ENCODE measurements at places on chromosomes 12 and 14. TPM values are rescaled to one million over a fixed set of nuclear protein-coding genes. Genes with fewer than 3 reads are reported as not detected.

BCAT1 gene
- total RNA-seq, result 29.6 TPM

CBLN3 gene
- 1.3 TPM for total RNA-seq

DNA sequence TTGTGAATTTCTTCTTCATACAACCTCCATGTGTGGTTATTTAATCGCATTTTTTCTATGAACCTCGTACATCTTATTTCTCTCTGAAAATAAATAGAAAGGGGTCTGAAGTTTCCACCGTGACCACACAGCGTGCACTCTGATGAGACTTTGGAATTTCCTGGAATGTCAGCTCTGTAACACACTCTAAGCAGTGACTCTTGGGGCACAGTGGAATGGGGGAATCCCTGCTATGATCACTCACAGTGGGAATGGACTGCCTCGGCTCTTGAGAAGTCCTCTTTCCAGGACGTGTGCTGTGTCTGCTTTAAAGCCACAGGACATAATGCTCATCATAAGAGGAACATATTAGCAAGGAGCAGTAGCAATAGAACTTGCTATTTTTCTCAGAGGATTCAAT, 416.2 kb downstream of the EGLN3 start:
- no peak for DNase-seq

DNA sequence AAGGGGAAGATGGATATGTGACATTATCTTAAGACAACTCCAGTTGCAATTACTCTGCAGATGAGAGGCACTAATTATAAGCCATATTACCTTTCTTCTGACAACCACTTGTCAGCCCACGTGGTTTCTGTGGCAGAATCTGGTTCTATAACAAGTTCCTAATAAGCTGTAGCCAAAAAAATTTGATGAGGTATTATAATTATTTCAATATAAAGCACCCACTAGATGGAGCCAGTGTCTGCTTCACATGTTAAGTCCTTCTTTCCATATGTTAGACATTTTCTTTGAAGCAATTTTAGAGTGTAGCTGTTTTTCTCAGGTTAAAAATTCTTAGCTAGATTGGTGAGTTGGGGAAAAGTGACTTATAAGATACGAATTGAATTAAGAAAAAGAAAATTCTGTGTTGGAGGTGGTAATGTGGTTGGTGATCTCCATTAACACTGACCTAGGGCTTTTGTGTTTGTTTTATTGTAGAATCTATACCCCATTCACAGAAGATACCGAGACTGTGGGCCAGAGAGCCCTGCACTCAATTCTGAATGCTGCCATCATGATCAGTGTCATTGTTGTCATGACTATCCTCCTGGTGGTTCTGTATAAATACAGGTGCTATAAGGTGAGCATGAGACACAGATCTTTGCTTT, 36.9 kb downstream of the PSEN1 start:
- DNase-seq, result peak; percentile 71

DNA sequence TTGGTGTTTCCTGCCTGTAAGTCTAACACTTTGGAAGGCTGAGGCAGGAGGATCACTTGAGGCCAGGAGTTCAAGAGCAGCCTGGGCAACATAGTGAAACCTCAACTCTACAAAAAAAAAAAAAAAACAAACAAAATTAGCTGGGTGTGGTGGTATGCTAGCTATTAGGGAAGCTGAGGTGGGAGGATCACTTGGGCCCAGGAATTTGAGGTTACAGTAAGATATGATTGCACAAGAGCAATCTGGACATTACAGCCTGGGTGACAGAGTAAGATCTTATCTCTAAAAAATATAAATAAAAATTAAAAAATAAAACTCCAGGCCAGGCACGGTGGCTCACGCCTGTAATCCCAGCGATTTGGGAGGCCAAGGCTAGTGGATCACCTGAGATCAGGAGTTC, 39.8 kb upstream of the CMKLR1 start:
- DNase-seq, result no peak

DNA sequence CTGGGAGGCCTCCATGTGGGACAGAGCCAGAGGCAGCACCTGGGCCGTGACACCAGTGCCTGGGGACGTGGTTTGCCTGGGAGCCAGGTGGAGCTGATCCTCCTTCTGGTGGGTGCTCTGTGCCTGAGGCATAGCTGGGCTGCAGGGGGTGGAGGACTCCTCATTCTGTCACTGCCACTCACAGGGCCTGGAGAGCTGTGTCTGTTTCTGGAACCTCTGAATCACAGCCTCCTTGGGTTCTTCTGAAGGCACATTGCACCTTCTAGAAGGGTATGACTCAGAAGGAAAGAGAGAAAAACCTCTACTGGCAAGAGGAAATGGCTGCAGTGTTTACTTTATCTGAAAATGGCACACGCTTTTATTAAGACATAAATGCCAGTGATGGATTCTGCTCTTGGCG, 659.8 kb downstream of the VRK1 start:
- DNase-seq, result no peak

- peak; percentile 84 for DNase-seq
Observed at GRCh38 chr14:64337888-64338615, 43.9 kb upstream of the ESR2 start.

- peak; percentile 17 for DNase-seq
Observed at GRCh38 chr12:94172973-94173372, 24.6 kb downstream of the PLXNC1 start.

- DNase-seq, result no peak
Observed at GRCh38 chr12:79512068-79512467, 178.7 kb downstream of the PAWR start.

DNA sequence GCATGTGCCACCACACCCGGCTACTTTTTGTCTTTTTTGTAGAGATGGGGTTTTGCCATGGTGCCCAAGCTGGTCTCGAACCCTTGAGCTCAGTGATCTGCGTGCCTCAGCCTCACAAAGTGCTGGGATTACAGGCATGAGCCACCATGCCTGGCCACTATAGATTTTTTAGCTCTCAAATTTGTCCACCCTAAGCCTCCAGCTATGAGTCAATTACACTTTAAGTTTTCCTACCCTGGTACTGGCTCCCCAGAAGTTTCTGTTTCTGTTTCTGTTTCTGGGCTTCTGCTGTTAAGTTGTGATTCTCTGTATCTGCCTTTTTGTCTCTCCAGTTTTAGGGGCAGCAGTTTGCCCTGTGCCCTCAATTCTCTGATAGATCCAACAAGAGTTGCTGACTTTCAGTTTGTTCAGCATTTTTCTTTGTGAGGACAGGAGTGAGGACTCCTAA, 4.4 kb upstream of the TINF2 start:
- no peak for DNase-seq

- DNase-seq, result no peak
Observed at GRCh38 chr12:54393743-54394142, 9.2 kb upstream of the ZNF385A start.

Measured in tongue (tissue), 3 donors.